ENCODE measurements at places on chromosomes 1 and 21. TPM values are rescaled to one million over a fixed set of nuclear protein-coding genes. Genes with fewer than 3 reads are reported as not detected.

DNA sequence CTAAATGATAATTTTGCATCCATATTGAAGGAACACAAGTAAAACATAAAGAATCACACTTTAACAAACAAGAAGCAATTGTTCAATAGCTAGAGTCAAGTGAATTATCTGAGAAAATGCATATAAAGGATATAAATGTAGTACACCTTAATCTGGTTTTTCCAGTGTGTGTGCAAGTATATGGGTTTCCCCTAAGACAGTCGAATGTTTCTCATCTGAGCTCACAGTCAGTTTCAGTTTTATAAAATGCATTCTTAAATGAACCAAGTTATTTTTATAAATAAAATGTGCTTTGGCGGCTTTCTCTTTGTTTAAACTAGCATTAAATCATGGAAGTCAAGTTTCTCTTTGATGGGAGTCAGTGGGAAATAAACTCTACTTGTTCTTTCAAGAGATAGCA is 125.9 kb downstream of the PTPRC start:
- no peak for DNase-seq

GRCh38 chr1:63908016-63908415 is 134.2 kb downstream of the ROR1 start:
- DNase-seq: no peak

DNA sequence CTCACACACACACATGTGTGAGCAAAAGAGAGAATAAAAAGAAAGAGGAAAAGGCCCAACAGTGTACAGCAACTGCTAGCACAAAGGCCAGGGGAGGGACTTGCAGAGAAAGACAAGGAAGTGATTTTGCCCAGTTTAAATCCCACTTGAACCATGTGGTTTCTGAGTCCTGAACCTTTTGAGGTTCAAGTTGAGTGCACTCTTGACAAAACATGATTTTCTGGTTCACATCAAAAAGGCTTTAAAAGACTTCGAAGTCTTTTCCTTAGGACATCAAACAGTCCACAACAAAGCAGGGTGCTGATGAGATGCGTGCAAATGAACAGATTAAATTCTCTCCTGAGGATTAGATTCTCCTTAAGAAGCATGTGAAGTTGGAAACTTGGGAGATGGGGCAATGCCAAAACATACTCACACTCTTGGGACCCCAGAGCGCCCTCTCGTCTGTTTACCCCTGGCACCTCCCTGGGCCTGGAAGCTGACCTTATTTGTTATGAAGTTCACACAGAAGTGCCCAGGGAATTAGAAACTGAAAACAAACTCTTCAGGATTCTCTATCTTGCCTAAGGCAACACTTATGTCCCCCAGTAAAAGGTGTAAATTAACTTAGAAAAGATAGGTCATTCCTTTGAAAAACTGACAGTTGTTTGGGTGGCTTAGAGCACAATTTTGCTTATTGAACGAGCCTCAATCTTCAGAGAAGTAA is 31.5 kb downstream of the RNF220 start:
- no peak for DNase-seq

GRCh38 chr1:39358491-39358890 is 132.9 kb upstream of the BMP8A start:
- DNase-seq: no peak

DNA sequence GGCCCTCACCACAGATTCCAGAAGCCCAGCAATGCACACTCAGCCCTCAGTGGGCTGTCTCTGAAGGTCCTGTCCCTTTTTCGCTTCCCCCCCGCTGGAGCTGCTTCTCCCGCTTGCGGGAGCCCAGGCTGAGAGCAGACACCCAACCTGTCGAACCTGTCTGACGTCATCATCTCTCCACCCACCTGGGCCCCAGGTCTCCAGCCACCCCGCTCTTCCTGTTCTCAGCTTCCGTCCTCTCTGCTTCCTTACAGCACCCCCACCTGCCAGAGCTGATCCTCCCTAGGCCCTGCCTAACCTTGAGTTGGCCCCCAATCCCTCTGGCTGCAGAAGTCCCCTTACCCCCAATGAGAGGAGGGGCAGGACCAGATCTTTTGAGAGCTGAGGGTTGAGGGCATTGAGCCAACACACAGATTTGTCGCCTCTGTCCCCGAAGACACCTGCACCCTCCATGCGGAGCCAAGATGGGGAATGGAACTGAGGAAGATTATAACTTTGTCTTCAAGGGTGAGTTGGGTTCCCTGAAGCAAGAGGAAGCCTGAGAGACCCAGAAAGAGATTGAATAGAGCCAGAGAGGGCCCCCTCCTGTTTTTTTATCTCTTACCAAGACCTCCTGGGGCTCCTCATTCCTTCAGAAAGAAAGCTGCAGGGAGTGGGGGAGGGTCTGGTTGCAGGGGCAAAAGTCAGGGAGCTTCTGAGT is at the start of gene RAB25:
Gene RAB25, plus strand, starts transcription at position 224 of the 700 bp plus-strand sequence. Its CDS starts 241 bp downstream, at position 465.
- DNase-seq: no peak

The MROH9 gene
- total RNA-seq: not detected

- DNase-seq: no peak
Measured at GRCh38 chr1:6112690-6113005, 67.0 kb downstream of the KCNAB2 start.

The TMPRSS2 gene
- total RNA-seq: not detected

The DCDC2B gene
- not detected for total RNA-seq

The EDN2 gene
- 3.1 TPM for total RNA-seq

GRCh38 chr1:161198194-161198896 is 509 bp downstream of the ADAMTS4 start:
- DNase-seq: no peak

The CREG1 gene
- total RNA-seq: 166 TPM

The ADAM30 gene
- total RNA-seq: not detected

Measured in tibial nerve (tissue), 4 donors.